ENCODE measurements at places on chromosomes 1 and 21.

DNA sequence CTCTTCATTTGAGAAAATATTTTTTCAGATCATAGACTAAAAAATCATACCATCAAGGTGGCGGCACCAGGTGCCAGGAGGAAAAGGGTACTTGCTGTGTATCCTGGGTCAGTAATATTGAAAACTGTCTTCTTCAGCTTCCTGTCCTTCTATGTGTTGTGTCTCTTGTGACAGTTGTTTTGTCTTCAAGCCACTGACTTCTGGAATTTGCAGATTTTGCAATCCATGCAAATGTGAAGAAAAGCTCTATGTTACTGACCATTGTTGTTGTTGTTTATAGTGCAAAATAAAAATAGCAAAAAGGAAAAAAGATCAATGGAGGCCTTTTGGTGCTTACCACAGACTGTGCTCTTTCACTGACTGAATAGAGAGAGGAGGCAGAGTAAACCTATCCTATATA, 83.2 kb upstream of the RHOU start:
- no peak for DNase-seq

- DNase-seq = no peak
These were observed 9.9 kb downstream of the CCDC18 start for GRCh38 chr1:93190432-93190831.

DNA sequence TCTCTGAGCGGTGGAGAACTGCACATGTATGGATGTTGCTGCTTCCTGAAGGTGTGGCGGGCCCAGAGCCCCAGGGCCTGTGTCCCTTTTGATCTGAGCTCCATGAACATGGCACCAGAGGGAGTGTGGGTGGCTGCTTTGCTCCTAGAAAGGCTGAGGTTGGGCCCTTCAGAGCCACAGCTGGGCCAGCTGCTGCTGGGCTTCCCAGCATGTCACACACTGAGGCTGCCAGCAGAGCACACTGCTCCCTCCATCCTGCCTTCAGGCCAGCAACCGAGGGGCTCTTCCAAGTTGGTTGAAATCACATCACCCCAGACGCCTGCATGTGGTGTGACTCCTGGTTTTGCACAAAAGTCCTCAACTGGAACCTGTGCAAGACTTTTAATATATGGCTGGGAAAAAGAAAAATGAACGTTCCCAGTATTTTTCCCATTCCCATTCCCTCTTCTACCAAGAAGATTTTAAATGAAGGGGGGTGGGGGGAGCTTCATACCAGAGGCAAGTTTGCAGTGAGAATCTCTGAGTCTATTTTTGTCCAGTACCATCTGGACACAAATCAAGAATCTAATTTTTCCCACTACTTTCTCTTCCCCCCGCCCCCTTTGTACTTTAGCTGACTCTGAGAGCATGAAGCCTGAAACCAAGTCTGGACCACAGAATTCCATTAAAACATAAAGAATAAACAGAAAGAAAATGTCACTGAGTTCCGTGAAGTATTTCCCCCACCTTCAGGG, 26.2 kb upstream of the NGF start:
- no peak for DNase-seq

GRCh38 chr1:23795676-23796465, 4.7 kb downstream of the GALE start:
- no peak for DNase-seq

DNA sequence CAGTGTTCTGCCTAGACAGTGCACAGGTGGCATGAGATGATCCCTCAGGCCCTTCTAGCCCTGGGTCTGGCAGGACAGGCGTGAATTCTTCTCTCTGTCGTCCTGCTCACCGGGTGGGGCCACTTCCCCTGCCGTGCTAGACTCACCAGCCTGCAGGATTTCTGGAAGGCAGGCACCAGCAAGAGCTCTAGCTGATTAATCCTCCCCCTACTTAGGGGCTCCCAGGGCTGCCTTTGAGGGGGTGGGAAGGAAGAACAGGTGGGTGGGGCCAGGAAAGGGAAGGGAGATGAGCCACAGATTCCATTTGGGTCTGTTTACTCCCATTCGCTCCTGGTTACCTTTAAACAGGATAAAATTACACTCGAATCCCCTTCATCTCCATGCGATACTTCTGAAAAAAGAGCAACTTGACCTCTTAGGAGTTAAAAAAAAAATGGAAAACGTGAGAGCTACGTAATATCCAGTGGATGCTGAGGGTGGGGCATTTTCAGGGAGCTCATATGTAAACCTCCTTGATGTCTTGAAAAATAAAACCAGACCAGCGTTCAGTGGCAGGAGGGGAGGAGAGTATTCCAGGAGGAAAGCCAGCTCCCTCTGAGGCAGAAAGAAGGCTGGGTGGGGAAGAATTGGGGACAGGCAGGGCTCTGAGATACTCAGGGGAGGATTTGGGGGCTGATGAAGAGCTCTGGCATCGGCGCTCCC, 665.5 kb downstream of the PTPRU start:
- DNase-seq = peak; percentile 70

- DNase-seq = no peak
These were observed 178.1 kb downstream of the NTNG1 start for GRCh38 chr1:107318932-107319331.

GRCh38 chr1:199701726-199702125, 325.8 kb upstream of the NR5A2 start:
- DNase-seq = no peak

DNA sequence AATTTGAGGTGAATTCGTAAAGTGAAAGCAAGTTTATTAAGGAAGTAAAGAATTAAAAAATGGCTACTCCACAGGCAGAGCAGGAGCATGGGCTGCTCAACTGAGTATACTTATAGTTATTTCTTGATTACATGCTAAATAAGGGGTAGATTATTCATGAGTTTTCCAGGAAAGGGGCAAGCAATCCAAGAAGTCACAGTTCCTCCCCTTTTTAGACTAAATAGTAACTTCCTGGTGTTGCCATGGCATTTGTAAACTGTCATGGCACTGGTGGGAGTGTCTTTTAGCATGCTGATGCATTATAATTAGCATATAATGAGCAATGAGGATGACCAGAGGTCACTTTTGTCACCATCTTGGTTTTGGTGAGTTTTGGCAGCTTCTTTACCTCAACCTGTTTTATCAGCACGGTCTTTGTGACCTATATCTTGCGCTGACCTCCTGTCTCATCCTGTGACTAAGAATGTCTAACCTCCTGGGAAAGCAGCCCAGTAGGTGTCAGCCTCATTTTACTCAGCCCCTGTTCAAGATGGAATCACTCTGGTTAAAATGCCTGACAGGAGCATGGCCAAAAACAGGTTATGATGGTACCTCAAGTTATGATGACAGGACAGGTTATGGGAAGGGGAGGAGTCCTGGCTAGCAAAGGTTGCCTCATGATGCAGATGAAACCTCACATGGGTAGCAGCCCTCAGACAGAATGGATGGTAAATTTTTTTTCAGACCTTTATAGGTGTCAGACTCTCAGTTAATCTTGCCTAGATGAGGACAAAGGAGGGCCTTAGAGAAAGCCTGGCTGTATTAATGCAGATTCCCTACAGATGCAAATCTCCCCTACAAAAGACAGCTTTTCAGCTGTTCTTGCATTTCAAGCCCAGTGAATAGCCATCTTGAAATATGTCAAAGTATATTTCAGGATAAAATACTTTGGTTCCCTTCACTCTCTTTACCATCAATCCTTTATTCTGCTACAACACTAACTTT, 49.7 kb downstream of the SIPA1L2 start:
- DNase-seq = no peak

DNA sequence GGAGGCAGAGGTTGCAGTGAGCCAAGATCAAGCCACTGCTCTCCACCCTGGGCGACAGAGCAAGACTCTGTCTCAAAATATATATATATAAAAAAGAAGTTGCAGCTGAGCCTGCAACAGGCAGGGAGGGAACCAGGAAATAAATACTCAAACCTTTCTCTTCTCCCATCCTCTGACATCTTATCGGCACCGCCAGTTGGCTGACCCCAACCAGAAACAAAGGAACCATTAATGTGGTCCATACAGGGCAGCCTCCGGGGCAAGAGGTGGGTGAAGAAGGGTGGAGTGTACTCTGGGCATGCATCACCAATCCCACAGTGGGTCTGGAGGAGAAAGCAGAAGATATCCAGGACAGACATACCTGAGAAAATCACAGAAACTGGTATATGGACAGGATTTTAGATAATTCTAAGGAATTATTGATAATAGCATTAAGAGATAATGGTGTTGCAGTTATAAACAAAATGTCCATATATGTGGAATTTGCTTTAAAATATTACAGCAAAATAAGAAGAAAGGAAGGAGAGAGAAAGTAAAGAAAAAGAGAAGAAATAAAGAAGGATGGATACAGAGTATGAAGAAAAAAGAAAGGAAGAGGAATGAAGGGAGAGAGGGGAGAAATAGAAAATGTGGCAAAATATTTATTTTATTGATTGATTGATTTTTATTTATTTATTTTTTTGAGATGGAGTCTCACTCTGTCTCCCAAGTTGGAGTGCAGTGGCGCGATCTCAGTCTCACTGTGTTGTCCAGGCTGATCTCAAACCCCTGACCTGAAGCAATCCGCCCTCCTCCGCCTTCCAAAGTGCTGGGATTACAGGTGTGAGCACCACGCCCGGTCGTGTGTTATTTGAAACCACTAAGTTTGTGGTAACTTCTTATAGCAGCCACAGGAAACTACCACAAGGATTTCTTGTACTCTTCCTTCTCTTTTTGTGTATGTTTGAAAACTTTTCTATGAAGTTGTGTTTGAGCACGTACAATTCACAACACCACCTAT, 4.1 kb upstream of the PTAFR start:
- DNase-seq = no peak

- no peak for DNase-seq
These were observed 431.1 kb upstream of the VAMP3 start for GRCh38 chr1:7339953-7340352.

GRCh38 chr1:234617131-234617985, 7.4 kb upstream of the IRF2BP2 start:
- DNase-seq = no peak

- no peak for DNase-seq
These were observed 3.2 kb upstream of the RWDD3 start for GRCh38 chr1:95230768-95231191.

DNA sequence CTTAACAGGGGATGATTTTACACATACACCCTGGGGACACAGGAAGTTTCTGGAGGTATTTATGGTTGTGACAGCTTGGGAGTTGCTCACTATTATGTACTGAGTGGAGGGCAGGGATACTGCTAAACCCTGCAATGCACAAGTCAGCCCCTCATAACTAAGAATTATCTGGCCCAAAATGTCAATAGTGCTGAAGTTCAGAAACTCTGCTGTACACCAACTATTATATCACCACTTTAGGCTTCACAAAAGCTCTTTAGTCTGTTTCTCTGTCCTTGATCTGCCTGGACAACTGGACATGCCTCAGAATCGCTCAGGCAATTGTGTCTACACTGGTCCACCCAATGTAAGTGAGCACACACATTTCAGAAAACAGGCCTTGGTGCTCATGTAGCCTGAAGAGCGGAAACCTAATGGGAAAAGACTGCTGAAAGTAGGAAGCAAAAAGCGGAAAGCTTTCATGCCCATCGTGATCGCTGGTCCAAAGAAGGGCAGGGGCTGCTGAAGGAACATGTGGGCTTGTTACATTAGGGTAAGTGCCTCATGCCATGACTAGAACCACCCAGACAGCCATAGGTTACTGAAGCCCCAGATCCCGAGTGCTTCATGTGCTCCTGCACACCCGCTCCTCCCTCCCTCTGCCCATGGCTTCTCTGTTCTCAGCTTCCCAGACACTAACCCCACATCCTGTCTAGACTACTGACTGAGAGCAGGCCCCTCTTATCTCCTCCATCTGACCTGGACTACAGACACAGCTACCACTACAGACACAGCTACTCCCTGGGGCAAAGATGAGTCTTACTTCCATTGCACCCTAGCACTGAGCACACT, 73.5 kb downstream of the LRIG2 start:
- no peak for DNase-seq

DNA sequence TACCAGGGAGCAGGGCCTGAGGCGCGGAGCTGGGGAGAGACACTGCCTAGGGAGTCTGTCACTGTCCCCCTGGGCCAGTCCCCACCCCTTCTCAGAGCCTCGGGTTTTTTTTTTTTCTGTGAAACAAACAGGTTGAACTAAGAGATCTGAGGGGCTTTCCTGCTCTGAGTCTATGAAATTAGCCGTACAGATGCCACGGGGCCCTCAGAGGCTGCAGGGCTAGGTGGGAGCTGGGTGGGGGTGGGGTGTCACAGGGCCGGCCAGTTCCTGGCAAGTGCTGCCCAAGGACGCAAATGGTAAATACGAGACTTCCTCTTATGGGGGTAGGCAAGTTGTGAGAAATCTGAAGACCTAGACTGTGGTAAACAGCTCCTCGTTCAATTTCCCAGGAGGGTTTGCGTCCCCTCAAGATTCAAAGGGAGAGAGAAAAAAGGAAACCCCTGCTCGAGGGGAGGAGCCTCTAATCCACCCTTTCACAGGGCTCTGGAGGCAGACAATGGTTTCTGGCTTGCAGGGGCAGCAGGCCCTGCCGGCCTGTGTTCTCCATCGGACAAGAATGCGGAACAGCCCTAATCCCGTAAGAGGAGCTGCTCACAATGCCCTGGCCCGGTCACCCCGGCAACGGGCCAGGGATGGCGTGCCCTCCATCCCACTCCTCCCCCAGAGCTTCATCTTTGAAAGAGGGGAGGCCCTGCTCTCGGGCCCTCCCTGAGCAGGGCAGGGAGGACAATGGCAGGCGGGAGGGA, 7.8 kb downstream of the NUAK2 start:
- DNase-seq = peak; percentile 95

DNA sequence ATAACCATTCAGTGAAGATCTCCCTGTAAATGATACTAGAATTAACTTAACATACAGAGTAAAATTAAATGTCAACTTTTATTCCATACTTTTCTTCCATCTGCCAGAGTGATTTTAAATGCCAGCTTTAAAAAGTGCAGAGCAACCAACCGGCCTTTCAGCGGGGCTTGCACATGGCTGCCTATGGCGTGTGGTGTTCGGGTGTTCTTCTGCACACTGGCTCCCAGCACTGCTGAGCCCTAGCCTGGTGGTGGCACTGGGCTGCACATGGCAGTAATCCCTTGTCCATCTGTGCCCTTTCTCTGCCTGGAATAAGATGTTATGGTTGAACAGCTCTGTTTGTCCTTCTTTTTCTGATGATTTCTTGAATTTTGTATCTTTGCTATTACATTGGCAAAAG, 156.3 kb downstream of the SNX7 start:
- no peak for DNase-seq

DNA sequence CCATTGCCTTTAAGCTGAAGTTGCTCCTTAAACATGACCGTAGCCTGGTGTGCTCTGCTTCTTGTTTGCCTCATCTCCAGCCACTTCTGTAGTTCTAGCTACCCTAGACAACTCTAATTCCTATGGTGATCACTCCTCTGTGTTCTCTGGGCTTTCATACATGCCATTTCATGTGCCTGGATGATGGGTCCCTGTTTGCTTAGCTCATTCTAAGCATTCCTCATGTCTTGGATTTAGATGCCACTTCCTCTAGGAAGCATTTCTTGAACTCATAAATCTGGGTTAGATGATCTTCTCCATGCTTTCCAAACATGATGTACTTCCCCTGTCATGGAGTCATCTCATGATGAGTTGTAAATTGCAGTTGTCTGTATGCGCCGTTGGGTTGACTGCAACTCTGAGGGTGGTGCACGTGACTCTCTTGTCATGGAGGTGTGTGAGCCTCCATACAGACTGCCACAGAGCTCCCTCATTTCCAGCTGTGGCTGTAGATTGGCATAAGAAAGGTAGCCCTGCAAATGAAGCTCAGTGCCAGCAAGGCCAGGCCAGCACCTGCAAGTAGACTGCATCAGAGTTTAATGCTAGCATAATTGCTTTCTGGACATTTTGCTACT, 77.2 kb downstream of the LAMC1 start:
- no peak for DNase-seq

GRCh38 chr1:8653878-8654277, 163.6 kb downstream of the RERE start:
- DNase-seq = no peak

- DNase-seq = no peak
These were observed 4.7 kb upstream of the AKNAD1 start for GRCh38 chr1:108861566-108861965.

GRCh38 chr21:41133874-41134522, 34.0 kb upstream of the BACE2 start:
- DNase-seq = peak; percentile 35
